Psoas muscle (tissue), 8 donors: ENCODE measurements at places on chromosomes 5 and 9. TPM values are rescaled to one million over a fixed set of nuclear protein-coding genes. Genes with fewer than 3 reads are reported as not detected.

- H3K27ac ChIP-seq, result no peak overlapping the region
- no peak for DNase-seq
- H3K4me1 ChIP-seq, result no peaks in the 10 kb centered on the region
- H3K4me3 ChIP-seq, result no peak overlapping the region
- no peaks in the 10 kb centered on the region for H3K27me3 ChIP-seq
- no peaks in the 10 kb centered on the region for H3K36me3 ChIP-seq
Observed at GRCh38 chr9:16918920-16919319, 48.5 kb upstream of the BNC2 start.

DNA sequence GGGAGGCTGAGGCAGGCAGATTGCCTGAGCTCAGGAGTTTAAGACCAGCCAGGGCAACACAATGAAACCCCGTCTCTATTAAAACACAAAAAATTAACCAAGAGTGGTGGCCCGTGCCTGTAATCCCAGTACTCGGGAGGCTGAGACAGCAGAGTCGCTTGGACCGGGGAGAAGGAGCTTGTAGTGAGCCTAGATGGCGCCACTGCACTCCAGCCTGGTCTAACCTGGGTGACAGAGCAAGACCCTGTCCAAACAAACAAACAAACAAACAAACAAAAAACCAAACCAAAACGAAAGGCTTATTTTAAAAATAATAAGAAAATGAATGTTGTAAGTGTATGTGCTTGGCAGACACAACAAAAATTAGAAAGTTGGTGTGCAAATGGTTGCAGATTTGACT, 536.3 kb upstream of the PTPRD start:
- H3K4me3 ChIP-seq, result no peak overlapping the region
- H3K36me3 ChIP-seq, result no peaks in the 10 kb centered on the region
- H3K27me3 ChIP-seq, result no peaks in the 10 kb centered on the region
- DNase-seq, result no peak
- no peak overlapping the region for H3K27ac ChIP-seq

GRCh38 chr9:16848179-16848578, 22.3 kb downstream of the BNC2 start:
- no peaks in the 10 kb centered on the region for H3K27me3 ChIP-seq
- no peak overlapping the region for H3K4me3 ChIP-seq
- no peaks in the 10 kb centered on the region for H3K4me1 ChIP-seq
- no peak for DNase-seq
- no peak overlapping the region for H3K27ac ChIP-seq
- H3K36me3 ChIP-seq, result no peaks in the 10 kb centered on the region

- H3K4me1 ChIP-seq, result no peaks in the 10 kb centered on the region
- peak overlapping the region; percentile 23 for H3K27ac ChIP-seq
- DNase-seq, result peak; percentile 40
- no peaks in the 10 kb centered on the region for H3K36me3 ChIP-seq
Observed at GRCh38 chr9:18490641-18491370, 16.9 kb downstream of the ADAMTSL1 start.

GRCh38 chr5:174585472-174585871, 138.9 kb upstream of the MSX2 start:
- H3K27me3 ChIP-seq, result peaks cover 13% of the 10 kb centered on the region
- no peaks in the 10 kb centered on the region for H3K36me3 ChIP-seq
- H3K4me1 ChIP-seq, result no peaks in the 10 kb centered on the region
- no peak overlapping the region for H3K4me3 ChIP-seq

Gene LPAR1
- total RNA-seq, result 6.1 TPM

Gene CAVIN4
- 68.6 TPM for total RNA-seq

- H3K4me1 ChIP-seq, result peaks cover 9% of the 10 kb centered on the region
- no peaks in the 10 kb centered on the region for H3K36me3 ChIP-seq
- H3K27ac ChIP-seq, result no peak overlapping the region
- DNase-seq, result no peak
- H3K27me3 ChIP-seq, result no peaks in the 10 kb centered on the region
- H3K4me3 ChIP-seq, result no peak overlapping the region
Observed at GRCh38 chr5:55618318-55618717, 83.6 kb upstream of the PLPP1 start.

GRCh38 chr9:84811072-84811750, 141.7 kb downstream of the NTRK2 start:
- H3K4me3 ChIP-seq, result no peak overlapping the region
- no peak for DNase-seq

- DNase-seq, result no peak
- no peaks in the 10 kb centered on the region for H3K36me3 ChIP-seq
Observed at GRCh38 chr5:72387985-72388384, 67.8 kb downstream of the PTCD2 start.

Gene ITK
- 0.28 TPM for total RNA-seq

- no peak for DNase-seq
- H3K27me3 ChIP-seq, result peaks cover 9% of the 10 kb centered on the region
- H3K27ac ChIP-seq, result no peak overlapping the region
- no peaks in the 10 kb centered on the region for H3K4me1 ChIP-seq
Observed at GRCh38 chr9:133700819-133701320, 37.3 kb downstream of the SARDH start.

GRCh38 chr5:107456281-107456715, 214.4 kb downstream of the EFNA5 start:
- no peak overlapping the region for H3K27ac ChIP-seq
- no peak for DNase-seq
- no peaks in the 10 kb centered on the region for H3K4me1 ChIP-seq
- H3K4me3 ChIP-seq, result no peak overlapping the region
- no peaks in the 10 kb centered on the region for H3K36me3 ChIP-seq

DNA sequence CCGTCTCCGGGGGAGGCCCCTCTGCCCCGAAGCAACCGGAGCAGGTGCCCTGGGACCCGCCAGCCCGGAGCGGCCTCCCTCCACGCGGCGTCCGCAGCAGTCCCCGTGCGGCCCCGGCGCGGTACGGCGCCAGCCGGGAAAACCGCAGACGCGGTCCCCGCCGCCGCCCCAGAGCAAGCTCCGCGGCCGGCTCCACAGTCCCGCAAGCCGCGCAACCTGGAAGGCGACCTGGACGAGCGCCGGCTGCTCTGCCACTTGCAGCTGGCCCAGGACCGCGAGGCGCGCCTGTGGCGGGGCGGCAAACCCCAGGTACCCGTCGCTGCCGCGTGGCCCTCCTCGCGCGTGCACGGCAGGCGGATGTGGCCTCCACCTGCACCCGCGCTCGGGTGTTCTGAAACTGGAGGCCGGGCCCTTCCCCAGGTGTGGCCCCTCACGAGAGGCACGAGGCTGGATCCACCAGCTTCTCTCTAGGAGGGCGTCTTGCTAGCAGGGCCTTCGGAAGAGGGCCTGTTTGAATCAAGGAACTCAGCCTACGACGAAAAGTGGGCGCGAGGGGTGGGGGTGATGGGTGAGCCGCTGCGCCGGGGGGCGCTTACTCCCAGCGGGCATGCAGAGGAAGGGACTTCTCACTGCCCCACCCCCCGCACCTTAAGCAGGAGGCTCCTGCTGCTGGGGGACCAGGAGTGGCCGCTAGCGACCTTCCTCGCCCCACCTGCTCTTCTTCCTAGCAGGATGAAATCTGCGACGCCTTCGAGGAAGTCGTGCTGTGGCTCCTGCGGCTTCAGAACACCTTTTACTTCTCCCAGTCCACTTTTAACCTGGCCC, 602 bp downstream of the CCNI2 start:
- no peak overlapping the region for H3K27ac ChIP-seq
- no peaks in the 10 kb centered on the region for H3K36me3 ChIP-seq
- H3K4me3 ChIP-seq, result peak overlapping the region; percentile 59

Gene SOHLH1
- total RNA-seq, result not detected

DNA sequence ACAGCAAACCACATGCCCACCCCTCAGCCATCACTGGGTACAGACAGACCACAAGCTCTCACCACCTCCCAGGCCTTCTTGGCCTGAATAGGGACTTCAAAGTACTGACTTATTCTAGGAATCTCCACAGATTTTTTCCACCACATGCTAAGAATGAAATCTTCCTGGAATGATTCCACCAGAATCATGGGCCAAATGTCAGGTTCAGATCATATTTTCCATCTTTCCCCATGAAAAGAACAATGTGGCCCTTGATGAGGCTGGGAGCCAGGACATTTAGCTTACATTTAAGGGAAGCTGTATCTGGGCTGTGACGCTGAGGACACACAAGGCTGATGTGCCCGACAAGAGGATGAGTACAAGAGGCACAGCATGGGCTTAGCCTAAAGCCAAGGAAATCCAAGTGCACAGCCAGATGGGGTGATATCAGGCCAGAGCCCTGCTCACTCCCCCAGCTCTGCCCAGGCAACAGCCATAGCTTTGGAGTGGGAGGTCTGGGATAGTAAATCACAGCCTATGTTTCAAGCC, 28.1 kb downstream of the ACSL6 start:
- no peak overlapping the region for H3K27ac ChIP-seq
- no peaks in the 10 kb centered on the region for H3K4me1 ChIP-seq
- no peak for DNase-seq
- H3K27me3 ChIP-seq, result no peaks in the 10 kb centered on the region

Gene ANKRD34B
- not detected for total RNA-seq

DNA sequence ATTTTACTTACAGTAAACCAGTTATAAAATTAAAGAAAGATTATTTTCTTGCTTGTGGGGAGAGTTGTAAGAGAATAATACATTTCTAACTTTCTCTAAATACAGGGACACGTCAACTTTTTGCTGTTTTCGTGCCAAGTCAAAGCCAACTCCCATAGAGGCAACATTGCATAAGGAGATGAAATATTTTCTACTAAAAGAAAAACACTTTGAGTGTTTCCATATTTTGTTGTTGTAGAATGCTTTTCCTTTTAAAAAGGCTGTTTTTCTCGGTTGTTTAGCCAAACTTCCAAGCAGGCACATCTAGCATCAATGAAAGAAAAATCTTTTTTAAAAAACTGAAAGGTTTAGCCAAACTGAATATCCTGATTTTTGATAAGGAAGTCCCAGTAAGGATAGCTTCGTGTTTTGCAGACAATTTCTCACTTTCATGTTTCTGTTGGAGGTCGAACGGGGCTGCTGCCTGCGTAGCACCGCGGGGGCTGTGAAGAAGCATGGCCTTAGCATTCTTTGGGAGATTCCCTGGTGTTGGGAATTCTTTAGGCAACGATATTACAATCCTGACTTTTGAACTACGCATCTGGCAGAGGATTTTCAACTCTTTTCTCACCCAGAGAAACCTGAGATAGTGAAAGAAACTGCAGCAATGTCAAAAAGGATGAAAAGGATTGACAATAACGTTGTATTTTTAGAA, 108.1 kb upstream of the FBXL7 start:
- H3K4me1 ChIP-seq, result no peaks in the 10 kb centered on the region

DNA sequence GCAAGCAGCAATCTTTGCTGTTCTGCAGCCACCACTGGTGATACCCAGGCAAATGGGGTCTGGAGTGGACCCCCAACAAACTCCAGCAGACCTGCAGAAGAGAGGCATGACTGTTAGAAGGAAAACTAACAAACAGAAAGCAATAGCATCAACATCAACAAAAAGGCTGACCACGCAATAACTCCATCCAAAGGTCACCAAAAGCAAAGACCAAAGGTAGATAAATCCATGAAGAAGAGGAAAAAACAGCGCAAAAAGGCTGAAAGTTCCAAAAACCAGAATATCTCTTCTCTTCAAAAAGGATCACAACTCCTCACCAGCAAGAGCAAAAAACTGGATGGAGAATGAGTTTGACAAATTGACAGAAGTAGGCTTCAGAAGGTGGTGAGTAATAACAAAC, 23.4 kb downstream of the FRMD3 start:
- H3K27me3 ChIP-seq, result no peaks in the 10 kb centered on the region
- no peak overlapping the region for H3K4me3 ChIP-seq
- no peaks in the 10 kb centered on the region for H3K36me3 ChIP-seq
- H3K27ac ChIP-seq, result no peak overlapping the region
- H3K4me1 ChIP-seq, result peaks cover 8% of the 10 kb centered on the region

- H3K36me3 ChIP-seq, result no peaks in the 10 kb centered on the region
- H3K27ac ChIP-seq, result no peak overlapping the region
- H3K27me3 ChIP-seq, result no peaks in the 10 kb centered on the region
- DNase-seq, result no peak
- no peak overlapping the region for H3K4me3 ChIP-seq
Observed at GRCh38 chr5:157600252-157600651, 24.7 kb upstream of the ADAM19 start.

DNA sequence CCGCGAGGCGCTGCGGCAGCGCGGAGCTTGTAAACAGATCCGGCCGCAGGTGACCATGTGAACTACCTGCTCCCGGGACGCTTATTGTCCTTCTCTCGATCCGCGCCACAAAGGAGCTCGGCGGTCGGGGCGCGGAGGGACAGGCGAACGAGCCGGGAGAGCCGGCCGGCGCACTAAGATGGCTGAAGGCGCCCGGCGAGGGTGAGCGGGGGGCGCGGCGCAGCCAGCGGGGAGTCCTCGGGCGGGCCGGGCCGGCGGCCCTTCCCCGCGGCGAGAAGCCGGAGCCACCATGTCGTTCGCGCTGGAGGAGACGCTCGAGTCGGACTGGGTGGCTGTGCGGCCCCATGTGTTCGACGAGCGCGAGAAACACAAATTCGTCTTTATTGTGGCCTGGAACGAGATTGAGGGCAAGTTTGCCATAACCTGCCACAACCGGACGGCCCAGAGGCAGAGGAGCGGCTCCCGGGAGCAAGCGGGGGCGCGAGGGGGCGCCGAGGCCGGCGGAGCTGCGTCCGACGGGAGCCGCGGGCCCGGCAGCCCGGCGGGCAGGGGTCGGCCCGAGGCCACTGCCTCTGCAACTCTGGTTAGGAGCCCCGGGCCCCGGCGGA, 535 bp downstream of the JMY start:
- no peak for DNase-seq
- H3K27ac ChIP-seq, result peak overlapping the region; percentile 91
- peak overlapping the region; percentile 94 for H3K4me3 ChIP-seq
- H3K36me3 ChIP-seq, result no peaks in the 10 kb centered on the region
- no peaks in the 10 kb centered on the region for H3K27me3 ChIP-seq

Gene BTNL8
- total RNA-seq, result not detected

Gene FLT4
- total RNA-seq, result 3.3 TPM

GRCh38 chr5:39639618-39640089, 214.9 kb upstream of the DAB2 start:
- H3K4me1 ChIP-seq, result no peaks in the 10 kb centered on the region
- H3K27ac ChIP-seq, result no peak overlapping the region
- H3K27me3 ChIP-seq, result no peaks in the 10 kb centered on the region

DNA sequence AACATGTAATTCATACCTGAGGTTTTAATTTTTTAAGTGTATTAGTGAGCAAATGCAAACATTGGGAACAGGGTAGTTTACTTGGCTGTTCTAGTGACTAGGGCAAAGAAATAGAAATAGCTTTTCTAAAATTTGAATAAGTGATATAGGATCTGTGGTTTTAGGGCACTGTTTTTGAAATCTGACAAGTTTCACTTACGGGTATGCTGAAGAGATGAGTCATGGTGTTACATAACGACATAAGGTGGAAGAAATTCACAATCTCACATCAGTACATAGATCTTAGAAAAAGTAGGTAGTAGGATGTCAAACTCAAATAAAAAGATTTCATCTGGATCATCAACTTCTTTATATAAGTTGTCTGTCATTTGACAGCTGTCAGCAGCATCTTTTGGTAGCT, 772.3 kb downstream of the MAT2B start:
- H3K4me3 ChIP-seq, result no peak overlapping the region
- no peak overlapping the region for H3K27ac ChIP-seq
- no peak for DNase-seq
- no peaks in the 10 kb centered on the region for H3K36me3 ChIP-seq
- no peaks in the 10 kb centered on the region for H3K27me3 ChIP-seq
